ENCODE measurements at places on chromosomes 5 and 9.

DNA sequence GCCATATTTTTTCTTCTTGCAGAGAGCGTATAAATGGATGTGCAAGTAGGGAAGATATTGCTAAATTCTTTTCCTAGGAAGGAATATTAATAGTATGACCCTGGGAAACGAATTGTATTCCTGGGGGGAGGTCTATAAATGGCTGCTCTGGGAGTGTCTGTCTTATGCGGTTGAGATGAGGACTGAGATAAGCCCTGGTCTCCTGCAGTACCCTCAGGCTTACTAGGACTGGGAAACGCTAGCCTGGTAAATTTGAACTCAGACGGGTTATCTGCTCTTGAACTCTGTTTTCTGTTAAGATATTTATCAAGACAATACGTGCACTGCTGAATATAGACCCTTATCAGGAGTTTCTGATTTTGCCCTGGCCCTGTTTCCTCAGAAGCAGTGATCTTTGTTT lies 1126.4 kb upstream of the C9orf72 start:
- no peak for DNase-seq

GRCh38 chr9:110837401-110838005 lies 168.9 kb downstream of the MUSK start:
- no peak for DNase-seq

GRCh38 chr5:14870337-14871213 lies 1.0 kb downstream of the ANKH start:
- DNase-seq, result peak; percentile 75

- DNase-seq, result no peak
These were observed 283.2 kb downstream of the SH3GL2 start for GRCh38 chr9:17862101-17862500.

DNA sequence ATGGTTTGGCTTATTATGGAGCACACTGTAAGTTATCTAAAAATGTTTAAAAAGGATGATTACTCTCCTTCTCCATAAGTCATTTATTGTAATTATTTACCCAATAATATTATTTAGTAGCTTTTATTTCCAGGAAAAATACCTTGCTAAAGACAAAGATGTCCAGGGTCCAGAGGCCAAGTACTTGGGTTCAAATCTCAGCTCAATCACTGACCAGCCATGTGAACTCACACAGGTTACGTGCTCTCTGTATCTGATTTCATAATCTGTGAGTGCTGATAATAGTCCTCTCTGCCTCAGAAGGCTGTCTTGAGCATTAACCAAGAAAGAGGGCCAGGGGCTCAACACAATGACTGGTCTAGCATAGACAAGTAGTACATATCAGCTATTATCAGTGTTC lies 27.0 kb downstream of the ALDH1A1 start:
- DNase-seq, result no peak

GRCh38 chr9:13513716-13514444 lies 234.4 kb upstream of the MPDZ start:
- DNase-seq, result no peak

DNA sequence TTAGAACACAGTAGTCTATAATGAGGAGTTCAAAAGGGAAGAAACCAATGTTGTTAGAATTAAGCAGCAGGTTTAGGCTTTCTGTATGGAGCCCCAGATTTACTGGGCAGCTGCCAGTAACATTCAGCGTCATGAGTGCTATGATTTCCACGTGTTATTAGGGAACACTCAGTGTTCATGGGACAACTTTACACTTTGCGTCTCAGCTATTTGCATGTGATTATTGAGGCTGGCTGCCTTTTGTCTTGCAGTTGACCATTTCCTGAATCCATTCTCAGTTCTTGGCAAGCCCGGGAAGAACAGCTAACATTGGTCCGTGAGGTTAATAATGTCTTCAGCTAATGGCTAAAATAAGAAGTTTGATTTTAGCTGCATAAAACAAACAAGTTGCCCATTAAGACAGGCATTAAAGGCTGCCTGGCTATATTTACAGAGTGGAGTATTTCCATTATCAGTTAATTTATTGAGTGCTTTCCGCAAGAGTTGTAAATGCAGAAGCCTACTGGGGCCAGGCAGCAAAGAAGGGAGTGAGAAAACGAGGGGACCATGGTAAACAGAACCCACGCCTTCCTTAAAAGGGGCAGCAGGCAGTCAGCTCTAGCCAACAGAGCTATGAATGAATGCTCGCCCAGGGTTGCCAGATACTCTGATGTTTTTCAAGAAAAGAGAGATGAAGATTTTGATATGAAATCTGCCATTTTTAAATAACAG lies 120.9 kb downstream of the PIP5K1B start:
- DNase-seq, result no peak

DNA sequence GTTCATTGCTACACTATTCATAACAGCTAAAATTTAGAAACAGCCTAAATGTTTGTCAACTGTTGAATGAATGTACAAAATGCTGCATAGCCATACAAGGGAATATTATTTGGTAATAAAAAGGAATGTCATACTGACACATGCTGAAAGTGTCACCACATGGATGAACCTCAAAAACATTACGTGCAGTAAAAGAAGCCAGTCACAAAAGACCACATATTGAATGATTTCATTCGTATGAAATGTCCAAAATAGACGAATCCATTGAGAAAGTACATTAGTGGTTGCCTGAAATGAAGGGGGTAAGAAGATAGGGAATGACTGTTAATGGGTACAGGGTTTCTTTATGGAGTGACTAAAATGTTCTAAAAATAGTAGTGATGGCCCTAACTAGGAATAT lies 11.6 kb upstream of the ECM2 start:
- DNase-seq, result no peak

GRCh38 chr9:118401546-118401945 lies 697.3 kb downstream of the TLR4 start:
- no peak for DNase-seq

GRCh38 chr5:82164176-82164976 lies 113.8 kb downstream of the RPS23 start:
- DNase-seq, result no peak

DNA sequence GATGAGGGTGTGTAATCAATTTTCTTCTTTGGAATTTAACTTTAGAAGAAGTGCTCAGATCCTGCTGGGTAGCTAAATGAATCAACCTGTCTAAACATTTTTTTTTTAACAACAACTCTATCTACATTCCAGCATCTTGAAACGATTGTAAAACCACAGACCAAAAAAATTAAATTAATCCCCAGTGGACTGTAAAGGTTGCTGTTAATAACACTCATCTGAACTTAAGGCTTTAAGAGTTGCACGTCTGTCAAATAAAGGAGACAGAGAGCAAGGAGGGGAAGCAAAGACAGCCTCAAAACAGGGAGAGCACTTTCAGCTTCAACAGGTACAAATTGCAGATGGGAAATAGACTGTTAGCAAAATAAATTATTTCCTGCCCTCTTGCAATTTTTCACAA lies 548.5 kb downstream of the DTWD2 start:
- no peak for DNase-seq

GRCh38 chr5:62931153-62931950 lies 352.7 kb downstream of the LRRC70 start:
- no peak for DNase-seq

GRCh38 chr9:9623506-9623905 lies 989.3 kb downstream of the PTPRD start:
- DNase-seq, result no peak

- DNase-seq, result no peak
These were observed 140.3 kb upstream of the CHD1 start for GRCh38 chr5:99068944-99069650.
